Activated T-helper 2 cell treated with anti-CD3 and anti-CD28 coated beads, Interferon-gamma antibody, Interleukin-2, Interleukin-4, amounts not matched to agents 10 μg/mL and 5 μg/mL and 100 μg/mL, durations not matched to agents 14 hours and 24 hours and 36 hours (primary cell): ENCODE measurements at places on chromosomes 2 and 18. TPM values are rescaled to one million over a fixed set of nuclear protein-coding genes. Genes with fewer than 3 reads are reported as not detected.

- no peak for DNase-seq
Observed at GRCh38 chr2:146804288-146804687, 1040.5 kb upstream of the ACVR2A start.

DNA sequence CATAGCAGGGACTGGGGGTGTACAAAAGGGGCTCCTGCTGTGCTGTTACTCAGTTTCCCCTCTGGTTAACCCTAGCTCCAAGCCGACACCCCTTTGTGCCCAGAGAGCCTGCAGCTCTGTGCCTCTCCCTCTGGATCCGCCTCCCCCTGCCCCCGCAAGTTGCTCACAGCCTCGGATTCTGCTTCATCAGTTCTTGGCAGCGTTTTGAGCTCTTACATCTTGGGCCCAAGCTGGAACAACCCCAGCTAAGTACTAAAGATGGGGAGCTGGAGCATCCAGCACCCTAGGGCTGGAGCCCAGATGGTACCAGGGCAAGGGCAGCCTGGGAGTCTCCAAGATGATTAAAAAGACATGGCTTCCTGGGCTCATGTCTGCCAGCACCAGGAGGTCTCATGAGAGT lies 40.7 kb downstream of the POMC start:
- no peak for DNase-seq

Gene NEB
- 0.14 and 0.27 TPM in 2 replicates for total RNA-seq

GRCh38 chr2:30565851-30566358 lies 118.9 kb downstream of the LCLAT1 start:
- no peak for DNase-seq

Gene ZC3H15
- total RNA-seq: 93.6 and 94.5 TPM in 2 replicates

DNA sequence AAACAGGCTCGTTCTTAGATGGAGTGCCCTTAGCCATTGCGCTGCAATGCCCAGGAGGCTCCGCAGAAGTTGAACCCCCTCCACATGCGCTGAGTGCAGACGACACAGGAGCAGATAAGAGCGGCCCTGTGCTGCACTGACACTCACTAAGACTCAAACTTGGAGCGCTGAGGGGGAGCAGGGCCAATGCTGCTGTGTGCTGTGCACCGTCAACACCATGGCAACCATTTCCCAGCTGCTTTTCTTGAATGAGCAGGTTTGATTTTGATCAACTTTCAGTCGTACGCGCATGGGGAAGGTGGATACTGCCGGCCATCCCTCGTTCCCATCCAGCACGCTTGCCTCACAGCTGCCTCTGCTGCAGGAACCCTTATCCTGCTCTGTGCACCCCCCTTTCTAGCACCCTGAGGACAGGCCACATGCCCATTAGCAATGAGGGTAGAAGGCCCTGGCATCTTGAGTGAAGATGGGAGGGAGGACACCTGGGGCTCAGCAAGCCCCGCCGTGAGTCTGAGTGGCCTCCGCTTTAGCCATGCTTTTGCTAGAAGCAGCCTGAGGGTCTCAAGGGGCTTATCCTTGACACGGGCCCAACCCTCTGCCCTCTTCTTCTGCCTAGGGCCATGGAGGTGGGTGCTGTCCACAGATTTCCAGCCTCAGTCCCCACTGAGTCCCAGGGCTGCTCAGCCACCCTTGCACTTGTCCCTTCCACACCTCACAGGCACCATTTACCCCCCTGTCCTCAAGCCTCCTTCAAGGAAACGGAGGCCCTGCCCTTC lies 271.9 kb downstream of the PHLPP1 start:
- DNase-seq: no peak

DNA sequence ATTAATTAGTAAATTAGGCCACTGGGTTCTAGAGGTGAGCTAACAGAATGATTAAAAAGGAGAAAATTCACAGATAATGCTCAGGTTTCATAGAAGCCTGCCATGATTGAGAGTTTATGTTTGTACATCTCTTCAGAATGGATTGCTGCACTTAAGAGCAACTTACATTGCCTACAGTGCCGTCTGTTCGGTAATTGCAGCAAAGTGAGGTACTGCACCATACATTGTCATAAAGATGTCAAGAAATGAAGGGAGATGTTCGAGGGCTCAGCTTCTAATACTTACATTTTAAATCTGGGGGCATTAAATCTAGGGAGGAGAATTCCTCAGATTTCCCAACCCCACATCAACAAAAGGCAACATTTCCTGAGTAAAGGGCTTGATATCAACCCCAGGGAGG lies 976.2 kb upstream of the FANCL start:
- no peak for DNase-seq

DNA sequence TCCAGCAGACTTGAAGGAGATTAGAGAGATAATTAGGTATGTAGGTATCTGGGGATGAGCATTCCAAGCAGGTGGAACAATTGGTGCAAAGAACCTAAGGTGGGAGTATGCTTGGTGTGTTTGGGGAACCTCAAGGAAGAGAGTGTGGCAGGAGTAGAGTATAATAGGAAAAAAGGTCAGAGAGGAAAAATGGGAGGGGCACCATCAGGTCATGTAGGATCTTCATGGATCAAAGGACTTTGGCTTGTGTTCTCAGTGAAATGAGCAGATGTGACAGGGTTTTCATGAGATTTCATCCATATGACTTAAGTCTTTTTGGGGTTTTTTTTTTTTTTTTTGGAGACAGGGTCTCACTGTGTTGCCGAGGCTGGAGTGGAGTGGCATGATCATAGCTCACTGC lies 47.3 kb downstream of the RBBP8 start:
- DNase-seq: no peak

Gene MYOM1
- total RNA-seq: 0.62 and 2.4 TPM in 2 replicates

Gene ACMSD
- total RNA-seq: not detected in 2 replicates

DNA sequence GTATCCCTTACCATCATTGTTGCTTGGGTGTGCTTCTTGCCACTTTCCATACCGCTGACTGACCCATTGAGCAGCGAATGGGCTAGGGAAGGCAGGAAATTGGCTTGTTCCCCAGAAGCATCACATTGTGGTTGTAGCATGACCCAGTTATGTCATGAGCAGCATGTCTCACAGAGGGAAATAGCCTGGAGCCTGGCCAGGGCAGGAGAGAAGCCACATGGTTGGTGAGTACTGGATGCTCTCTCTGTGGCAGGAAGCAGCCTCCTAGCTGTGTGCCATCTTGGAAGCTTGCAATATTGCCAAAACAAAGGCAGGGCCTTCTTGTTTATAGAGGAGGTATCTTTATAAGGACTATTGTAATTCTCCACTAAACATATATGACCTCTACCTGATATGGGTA lies 482.6 kb downstream of the PIK3C3 start:
- DNase-seq: no peak

- DNase-seq: no peak
Observed at GRCh38 chr2:42786561-42787345, 5.6 kb downstream of the HAAO start.

DNA sequence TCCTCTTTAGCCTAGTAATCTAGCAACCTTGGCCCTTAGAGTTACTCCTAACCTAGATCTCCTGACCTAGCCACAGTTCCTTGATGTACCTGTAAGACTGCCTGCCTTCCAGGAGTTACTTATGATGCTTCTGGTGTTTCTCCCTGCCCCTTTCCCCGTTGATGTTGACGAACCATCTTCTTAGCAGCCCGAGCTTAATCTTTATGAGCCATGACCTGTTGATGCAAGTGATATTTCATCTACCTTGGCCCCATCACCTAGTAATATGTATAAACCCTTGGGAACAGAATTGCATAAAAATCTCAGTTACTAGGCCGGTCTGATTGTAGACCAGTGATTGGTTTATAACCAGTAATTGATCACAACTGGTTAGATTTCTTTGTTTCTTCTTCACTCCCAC lies 2.7 kb downstream of the IMPACT start:
- no peak for DNase-seq

GRCh38 chr2:62152000-62152399 lies 43.9 kb upstream of the B3GNT2 start:
- no peak for DNase-seq

GRCh38 chr18:59820663-59821062 lies 79.1 kb upstream of the PMAIP1 start:
- DNase-seq: no peak
